ENCODE measurements at places on chromosomes 5 and 9.

DNA sequence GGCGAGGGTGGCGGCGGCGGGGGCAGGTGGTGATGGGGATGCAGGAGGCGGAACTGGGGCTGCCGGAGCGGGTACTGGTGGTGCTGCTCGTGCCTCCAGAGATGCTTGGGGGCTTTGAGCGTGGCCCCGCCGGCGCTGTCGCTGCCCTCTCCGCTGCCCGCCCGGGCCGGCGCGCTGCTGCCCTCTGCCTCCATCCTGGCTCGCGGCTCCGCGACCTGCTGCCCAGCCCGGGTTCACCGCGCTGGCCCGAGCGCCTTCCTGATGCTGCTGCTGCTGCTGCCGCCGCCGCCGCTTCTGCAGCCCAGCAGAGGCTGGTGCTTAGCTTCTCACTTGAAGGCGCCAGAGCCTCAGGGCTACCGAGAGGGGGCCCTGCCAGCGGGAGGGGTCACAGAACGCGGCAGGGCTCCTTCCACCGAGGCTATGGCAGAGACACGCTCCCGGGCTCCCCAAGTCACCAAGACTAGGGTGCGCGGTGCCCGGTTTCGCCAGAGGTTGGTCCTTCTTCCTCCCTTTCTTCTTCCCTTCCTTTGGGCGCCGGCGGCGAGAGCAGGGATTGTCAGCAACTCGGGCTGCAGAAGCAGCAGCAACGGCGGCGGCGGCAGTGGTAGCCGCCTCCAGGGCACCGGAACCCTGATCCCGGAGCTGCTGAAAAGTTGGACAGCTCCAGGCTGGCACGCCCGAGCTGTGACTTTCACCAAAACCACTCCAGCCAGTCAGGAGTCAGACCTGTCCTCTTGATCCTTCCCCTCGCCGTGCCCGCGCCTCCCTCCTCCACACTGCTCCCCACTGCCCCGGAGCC lies at the start of gene PDE4D:
TSS of gene PDE4D (minus strand) at position 298 of the 799 bp plus-strand sequence.
- peak; percentile 5 for DNase-seq

DNA sequence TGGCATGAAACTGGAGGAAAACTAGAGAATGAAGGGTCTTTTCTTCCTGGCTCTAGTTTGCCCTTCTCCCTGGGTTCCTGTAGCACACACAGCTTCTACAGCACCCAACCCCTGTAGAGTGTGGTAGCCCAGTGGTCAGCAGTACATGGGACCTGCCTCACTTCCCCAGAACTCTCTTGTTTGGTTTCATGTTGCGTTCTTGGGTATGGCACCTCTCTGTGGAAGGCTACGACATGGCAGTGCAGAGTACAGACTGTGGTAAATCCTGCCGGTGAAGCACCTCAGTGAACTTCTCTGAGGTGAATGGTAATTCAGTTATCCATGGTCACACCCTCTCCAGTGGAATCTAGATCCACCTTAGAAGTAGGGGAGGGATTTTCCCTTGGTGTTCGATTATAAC lies 105.5 kb downstream of the TLR4 start:
- DNase-seq: no peak

GRCh38 chr5:149694007-149694406 lies 36.1 kb upstream of the PPARGC1B start:
- no peak for DNase-seq

DNA sequence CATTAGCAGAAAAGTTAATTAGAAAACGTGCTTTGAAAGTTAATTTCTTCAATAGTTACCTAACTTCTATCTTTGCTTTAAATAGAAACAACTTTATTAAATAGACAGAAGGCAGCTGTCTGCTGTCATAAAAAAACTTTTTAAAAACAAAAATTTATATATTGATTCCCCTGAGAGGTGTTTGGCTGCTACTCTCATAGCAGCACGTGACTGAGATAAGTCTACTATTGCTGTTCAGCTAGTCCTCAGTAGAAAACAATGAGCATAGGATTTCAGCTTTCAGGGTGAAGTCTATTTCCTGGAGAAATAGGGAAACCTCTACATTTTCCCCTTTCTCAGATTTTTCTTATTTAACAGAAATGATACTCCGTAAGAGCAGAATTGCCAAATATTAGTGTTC lies 135.0 kb upstream of the FBN2 start:
- DNase-seq: no peak
